ENCODE measurements at places on chromosomes 7 and 10.

- no peak for DNase-seq
Observed at GRCh38 chr10:53843736-53844362, 957.2 kb downstream of the PCDH15 start.

GRCh38 chr10:4242561-4243035 lies 457.6 kb upstream of the KLF6 start:
- no peak for DNase-seq

DNA sequence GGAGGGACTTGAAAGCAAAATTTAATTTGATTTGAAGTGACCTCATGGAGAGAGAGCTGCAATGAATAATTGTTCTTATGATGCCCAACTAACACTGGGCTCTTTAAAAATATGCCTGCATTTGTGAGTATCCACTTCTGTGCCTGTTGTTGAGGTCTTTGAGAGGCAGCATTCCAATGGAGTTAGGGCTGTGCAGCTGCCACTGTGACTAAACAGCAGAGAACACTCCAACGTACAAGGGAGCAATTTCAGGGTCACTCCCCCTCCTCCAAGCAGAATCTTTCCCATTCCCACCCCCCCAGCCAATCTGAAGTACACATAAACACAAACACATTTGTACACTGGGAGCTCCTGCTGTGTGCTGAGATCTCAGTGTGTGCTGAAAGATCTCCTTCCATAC lies 28.0 kb upstream of the GSAP start:
- DNase-seq: no peak

- no peak for DNase-seq
Observed at GRCh38 chr7:20075992-20076820, 141.0 kb downstream of the MACC1 start.

DNA sequence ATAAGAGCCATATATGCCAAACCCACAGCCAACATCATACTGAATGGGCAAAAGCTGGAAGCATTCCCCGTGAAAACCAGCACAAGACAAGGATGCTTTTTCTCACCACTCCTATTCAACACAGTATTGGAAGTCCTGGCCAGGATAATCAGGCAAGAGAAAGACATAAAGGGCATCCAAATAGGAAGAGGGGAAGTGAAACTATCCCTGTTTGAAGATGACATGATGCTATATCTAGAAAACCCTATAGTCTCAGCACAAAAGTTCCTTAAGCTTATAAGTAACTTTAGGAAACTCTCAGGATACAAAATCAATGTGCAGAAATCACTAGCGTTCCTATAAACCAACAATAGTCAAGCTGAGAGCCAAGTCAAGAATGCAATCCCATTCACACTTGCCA lies 23.8 kb upstream of the STARD3NL start:
- no peak for DNase-seq

DNA sequence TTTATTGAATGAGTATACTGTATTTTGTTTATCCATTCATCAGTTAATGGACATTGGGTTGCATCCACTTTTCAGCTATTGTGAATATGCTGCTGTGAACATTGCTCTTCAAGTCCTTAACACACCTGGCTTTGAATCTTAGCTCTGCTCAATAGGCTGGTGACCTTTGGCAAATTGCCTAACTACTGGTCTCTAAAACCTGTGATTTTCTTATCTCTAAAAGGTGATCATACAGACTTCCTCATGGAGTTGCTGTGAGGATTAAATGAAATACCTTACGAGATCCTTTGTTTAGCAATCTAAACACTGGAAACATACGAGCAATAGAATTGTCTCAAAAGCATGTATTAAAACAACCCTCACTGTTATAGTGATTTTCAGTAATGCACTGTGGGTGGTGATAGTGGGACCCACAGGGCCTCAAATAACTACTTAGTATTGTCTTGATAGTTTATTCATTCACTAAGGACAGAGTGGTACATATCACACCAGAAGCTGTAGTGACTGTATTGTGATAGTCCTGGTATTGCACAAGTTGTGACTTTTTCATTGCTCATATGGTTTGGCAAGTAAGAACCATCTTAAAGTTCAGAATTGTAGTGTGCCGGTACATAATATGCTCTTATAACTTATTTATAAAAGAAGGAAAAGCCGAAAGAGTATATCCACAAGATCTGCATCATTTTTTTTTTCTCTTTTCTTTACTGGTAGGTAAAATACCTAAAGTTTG lies 257.6 kb downstream of the EXOC4 start:
- DNase-seq: no peak

DNA sequence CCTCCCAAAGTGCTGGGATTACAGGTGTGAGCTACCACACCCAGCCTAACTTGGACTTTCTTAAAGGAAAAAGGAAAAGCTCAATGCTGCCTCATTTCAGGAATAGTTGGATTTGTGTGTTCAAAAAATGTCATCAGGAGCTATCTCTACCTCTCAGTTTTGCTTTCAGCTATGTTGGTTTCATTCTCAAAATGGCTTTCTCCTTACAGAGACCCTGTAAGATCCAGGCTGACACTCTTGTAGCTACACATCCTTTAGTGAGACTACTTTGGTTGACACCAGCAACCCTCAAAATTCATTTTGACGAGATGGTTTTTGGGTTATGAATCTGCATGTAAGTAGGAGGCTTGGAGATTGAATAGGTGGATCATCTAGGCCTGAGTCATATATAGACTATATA lies 269.7 kb upstream of the SORCS1 start:
- DNase-seq: no peak

GRCh38 chr7:126398851-126399529 lies 853.8 kb downstream of the GRM8 start:
- DNase-seq: no peak

GRCh38 chr7:2010551-2011265 lies 222.0 kb downstream of the MAD1L1 start:
- no peak for DNase-seq

Measured in activated CD8-positive, alpha-beta memory T cell treated with anti-CD3 and anti-CD28 coated beads for 1 hour (primary cell).